ENCODE measurements at places on chromosomes 4 and X.

GRCh38 chr4:8459867-8460445 lies 19.4 kb downstream of the TRMT44 start:
- DNase-seq, result no peak

GRCh38 chrX:67692246-67692645 lies 148.4 kb downstream of the AR start:
- DNase-seq, result no peak

- DNase-seq, result no peak
Observed at GRCh38 chrX:95539041-95539440, 1145.6 kb upstream of the DIAPH2 start.

- no peak for DNase-seq
Observed at GRCh38 chr4:106766519-106766918, 269.6 kb downstream of the DKK2 start.

- DNase-seq, result no peak
Observed at GRCh38 chrX:154987940-154988339, 34.6 kb downstream of the F8 start.

GRCh38 chr4:87856816-87857215 lies 24.0 kb downstream of the MEPE start:
- no peak for DNase-seq

DNA sequence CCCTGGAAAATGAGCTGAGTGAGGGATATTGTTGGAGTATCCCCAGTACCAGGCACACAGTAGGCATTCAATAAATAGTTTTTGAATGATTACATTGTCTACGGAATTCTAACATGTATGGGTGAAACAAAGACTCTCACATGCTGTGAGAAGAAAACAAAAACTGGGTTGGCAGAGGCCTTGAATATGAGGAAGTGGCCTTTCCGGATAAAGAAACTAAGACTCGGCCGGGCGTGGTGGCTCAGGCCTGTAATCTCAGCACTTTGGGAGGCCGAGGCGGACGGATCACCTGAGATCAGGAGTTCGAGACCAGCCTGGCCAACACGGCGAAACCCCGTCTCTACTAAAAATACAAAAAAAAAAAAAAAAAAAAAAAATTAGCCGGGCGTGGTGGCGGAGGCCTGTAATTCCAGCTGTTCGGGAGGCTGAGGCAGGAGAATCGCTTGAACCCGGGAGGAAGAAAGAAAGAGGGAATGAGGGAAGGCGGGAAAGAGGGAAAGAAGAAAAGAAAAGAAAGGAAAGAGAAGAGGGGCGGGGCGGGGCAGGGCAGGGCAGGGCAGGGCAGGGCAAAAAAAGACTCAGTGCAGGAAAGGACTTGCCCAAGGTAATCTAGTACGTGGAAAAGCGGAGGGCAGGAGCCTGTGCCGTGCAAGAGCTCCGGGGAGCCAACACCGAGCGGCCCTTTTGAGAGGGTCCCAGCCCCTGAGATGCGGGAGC lies 689 bp upstream of the TMA16 start:
- no peak for DNase-seq

- no peak for DNase-seq
Observed at GRCh38 chr4:53490965-53491622, 100.2 kb downstream of the LNX1 start.

DNA sequence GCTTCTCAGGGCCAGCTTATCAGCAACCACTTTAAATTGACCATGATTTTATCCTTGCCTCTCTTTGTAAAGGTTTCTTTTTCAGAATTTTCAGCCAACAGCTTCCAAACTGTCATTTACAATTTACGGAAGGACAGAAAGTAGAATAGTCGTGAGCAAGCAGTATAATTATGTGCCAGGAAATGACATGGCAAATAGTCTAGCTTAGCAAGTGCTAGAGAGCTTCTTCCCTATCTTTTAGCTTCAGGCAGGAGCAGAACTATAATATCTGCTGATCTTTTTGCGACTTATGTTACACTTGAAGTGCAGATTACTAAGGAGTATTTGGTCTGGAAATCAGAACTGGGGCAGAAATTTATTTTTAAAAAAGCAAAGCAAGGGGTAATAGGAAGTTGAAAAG lies 123.0 kb upstream of the AP1S2 start:
- no peak for DNase-seq

GRCh38 chrX:56969559-56969958 lies 25.8 kb downstream of the SPIN3 start:
- DNase-seq, result no peak

- DNase-seq, result no peak
Observed at GRCh38 chr4:165209796-165210195, 2.4 kb downstream of the KLHL2 start.

GRCh38 chr4:1336088-1336491 lies 10.9 kb upstream of the UVSSA start:
- no peak for DNase-seq

DNA sequence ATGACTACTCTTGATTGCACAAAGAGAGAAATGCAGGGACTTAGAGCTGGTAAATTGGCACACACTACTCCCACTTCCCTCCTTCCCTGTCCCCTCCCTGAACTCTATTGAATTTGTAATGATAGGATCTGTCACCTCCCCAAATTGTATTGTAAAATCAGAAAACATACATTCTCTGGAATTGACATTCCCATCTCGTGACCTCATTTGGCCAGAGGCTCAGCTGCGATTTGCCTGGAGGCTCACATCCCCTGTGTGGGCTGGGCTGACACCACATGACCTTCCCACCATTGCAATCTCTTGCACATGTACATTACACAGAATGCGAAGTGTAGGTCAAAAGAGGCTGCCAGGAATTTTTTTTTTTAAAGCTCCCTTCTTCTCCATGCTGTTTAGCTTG lies 172.1 kb downstream of the MID1IP1 start:
- no peak for DNase-seq

- DNase-seq, result no peak
Observed at GRCh38 chr4:2825740-2826139, 17.9 kb upstream of the ADD1 start.

DNA sequence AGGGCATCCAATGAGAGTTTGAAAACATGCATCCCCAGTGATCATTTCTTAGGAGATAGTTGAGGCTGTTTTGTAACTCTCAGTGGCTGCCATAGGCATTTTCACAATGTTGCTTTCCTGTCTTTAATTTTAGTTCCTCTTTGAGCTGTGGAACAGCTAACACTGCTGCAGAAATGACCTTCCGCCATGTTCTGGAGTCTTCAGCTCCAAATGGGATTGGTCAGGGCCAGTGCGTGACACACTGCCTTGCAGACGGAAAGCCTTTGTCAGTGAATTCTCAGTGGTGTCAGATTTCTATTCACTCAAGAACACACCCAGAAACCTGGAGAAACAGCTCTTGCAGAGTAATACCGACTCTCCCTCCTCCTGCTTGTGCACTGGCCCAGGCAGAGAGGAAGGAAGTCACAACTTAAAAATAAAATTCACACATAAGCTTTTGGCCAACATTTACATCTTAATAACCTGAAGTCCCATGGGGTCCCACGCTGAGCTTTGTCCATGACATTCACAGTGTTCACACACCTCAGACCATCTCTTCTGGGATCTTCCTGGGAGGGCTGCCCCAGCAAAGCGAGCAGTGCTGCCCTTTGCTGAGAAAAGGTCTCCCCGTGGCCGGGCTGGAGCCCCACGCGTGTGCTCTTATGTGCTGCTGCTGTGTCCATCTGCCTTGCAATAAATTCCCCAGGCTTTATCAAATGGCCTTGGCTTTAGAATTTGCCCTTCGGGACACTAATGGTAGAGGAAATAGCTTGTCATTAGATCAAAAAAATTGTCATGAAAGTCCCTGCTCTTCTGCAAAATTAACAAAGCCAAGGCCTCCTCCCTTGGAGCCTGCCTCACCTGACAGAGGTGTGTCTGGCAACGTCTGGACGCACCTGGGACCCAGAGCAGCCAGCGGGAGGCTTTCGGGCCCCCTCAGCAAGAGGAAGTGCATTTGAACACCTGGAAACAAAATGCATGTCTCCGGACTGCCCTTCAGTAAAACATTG lies 126.8 kb downstream of the IRF2 start:
- no peak for DNase-seq

DNA sequence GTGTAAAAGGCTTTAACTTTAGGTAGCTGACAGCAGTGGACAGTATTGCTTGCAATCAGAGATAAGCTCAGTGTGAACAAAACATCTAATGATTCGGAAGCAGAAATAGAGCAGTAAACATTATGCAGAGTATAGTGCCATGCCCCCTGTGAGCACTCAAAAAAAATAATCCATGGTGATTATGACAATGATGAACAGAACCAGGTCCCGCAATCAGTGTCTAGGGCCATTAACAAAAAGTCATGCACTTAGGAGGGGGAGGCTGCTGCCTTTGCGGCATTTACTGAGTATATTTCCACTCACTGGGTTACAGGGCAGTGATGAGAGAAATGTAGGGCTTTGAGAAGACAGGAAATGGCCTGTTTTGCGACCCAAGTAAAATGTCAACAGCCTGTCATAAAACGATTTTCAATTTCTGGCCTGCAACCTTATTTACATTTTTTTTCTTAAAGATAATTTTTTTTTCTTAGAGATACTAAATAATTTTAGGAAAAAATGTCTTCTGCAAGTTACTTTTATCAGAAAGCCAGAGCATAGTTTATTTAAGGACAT lies 27.3 kb upstream of the NEIL3 start:
- DNase-seq, result no peak

- DNase-seq, result no peak
Observed at GRCh38 chrX:108664701-108665100, 71.7 kb downstream of the IRS4 start.

DNA sequence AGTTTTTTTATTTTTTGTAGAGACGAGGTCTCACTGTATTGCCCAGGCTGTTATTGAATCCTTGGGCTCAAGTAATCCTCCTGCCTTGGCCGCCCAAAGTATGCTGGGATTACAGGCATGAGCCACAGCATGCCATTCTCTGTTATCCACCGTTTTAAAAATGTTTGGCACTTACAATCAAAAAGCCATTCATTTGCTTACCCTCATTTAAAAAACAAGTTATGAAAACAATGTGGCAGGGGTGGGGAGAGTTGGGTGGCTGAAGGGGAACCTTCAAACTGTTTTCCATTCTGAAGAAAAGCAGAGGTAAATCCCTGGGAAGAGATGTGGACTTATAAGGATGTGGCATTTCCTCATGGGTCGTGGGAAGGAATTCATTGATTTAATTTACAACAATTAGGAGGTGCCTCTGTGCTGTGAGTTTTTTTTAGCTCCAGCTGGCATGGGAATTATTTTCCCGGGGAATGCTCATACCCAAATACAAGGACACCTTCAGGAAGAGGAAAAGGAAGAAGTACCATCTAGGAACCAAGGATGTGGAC lies 103.5 kb downstream of the MID1 start:
- no peak for DNase-seq

- DNase-seq, result no peak
Observed at GRCh38 chrX:134461437-134461836, 1.5 kb downstream of the HPRT1 start.

- DNase-seq, result no peak
Observed at GRCh38 chr4:174554231-174554728, 32.0 kb upstream of the HPGD start.

- no peak for DNase-seq
Observed at GRCh38 chrX:65900850-65901844, 138.7 kb downstream of the VSIG4 start.

DNA sequence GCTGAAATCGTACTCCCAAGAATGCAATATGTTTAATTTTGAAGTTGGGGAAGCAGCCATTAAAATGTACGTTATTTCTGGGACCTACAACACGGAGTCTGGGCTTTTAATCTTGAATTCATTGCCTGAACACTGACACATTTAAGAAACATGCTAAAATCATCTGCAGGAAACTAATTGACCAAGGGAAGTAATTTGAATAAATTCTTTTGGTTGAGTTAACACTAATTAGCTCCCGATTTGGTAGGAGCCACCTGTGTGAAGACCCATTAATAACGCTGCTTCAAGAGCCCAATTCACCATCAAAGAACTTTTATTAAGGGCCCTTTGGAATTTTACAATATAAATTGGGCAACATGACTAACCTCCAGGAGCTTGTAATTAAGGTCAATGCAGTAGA lies 309.2 kb downstream of the RAB28 start:
- no peak for DNase-seq
